ENCODE measurements at places on chromosomes 7 and 10.

GRCh38 chr10:101452176-101452575 is 98.2 kb downstream of the BTRC start:
- DNase-seq, result no peak

GRCh38 chr10:113135025-113135424 is 185.0 kb downstream of the TCF7L2 start:
- DNase-seq, result peak; percentile 60

- DNase-seq, result peak; percentile 33
Observed at GRCh38 chr7:78510580-78511188, 712.1 kb downstream of the PHTF2 start.

GRCh38 chr7:41867639-41868280 is 164.9 kb upstream of the INHBA start:
- no peak for DNase-seq

DNA sequence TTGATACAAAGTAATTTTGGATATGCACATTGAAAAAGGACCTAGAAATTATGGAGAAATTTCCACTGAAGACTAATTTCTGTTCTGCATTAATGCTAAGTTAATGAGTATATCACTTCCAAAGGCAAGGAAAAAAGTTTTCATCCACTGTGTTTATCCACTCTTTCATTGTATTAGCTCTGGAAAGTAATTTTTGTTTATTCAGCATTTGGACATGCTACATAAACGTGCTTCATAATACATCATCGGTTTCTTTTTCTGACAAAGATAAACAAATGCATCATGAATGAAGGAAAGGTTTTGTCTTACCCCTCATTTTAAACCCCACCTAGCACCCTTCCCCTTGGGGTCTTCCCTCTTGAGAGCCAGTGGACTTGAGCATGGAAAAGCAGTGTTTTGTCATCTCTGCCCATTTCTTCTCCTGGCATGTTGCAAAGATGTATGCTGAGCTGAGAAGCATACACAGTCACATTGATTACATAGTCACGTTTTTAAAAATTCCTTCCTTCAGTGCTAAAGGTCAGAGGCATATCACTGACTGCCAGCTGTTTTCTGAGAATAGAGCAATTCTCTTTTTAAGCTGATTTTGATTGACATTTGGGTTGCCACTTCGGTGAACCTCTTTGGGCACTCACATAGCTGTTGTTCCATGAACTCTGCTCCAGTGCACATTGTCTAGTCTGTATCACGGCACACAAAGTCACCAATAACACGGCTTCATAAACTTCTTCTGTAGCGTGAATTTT is 65.9 kb upstream of the C7orf33 start:
- DNase-seq, result no peak

- DNase-seq, result no peak
Observed at GRCh38 chr10:90769946-90770841, 87.6 kb downstream of the HTR7 start.

DNA sequence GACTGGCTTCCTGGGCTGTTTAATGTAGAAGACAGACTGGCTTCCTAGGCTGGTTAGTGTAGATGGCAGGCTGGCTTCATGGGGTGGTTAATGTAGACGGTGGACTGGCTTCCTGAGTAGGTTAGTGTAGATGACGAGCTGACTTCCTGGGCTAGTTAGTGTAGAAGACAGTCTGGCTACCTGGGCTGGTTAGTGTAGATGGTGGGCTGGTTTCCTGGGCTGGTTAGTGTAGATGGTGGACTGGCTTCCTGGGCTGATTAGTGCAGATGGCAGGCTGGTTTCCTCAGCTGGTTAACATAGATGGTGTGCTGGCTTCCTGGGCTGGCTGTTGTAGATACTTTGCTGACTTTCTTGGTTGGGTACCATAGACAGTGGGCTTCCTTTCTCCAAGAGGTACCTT is 122.9 kb upstream of the PPP2R2D start:
- no peak for DNase-seq

- no peak for DNase-seq
Observed at GRCh38 chr7:139725077-139725476, 52.7 kb downstream of the HIPK2 start.

- no peak for DNase-seq
Observed at GRCh38 chr10:35412900-35413491, 76.7 kb downstream of the CCNY start.

GRCh38 chr10:92574548-92575261 is 812 bp upstream of the IDE start:
- DNase-seq, result peak; percentile 27

All from iPS-NIHi11 (cell line).